DND-41 (cell line): ENCODE measurements at places on chromosomes 7 and 10.

DNA sequence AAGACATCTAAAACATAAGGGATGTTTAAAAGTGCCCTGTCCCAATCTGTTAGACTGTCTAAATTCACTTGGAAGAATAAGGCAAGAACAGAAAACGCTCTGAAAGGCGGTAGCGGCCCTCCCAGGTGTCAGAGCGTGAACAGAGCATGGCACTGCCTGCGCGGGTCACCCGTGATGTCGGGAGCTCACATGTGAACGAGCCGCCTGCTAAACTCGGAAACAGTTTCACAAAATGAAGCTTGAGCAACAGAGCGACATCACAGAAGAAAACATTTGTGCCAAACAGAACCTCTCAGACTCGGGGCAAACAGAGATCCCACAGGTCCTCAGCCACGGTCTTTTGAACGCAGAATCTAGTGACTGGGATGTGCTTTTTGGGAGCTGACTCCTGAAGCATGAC, 12.8 kb downstream of the BRI3 start:
- no peaks in the 10 kb centered on the region for H3K4me1 ChIP-seq
- no peaks in the 10 kb centered on the region for H3K27me3 ChIP-seq
- DNase-seq: no peak
- H3K4me3 ChIP-seq: no peak overlapping the region
- H3K27ac ChIP-seq: no peak overlapping the region
- peaks cover 34% of the 10 kb centered on the region for H3K36me3 ChIP-seq

GRCh38 chr10:97182288-97182990, 3.3 kb downstream of the SLIT1 start:
- no peak for DNase-seq
- peaks cover 52% of the 10 kb centered on the region for H3K27me3 ChIP-seq
- H3K27ac ChIP-seq: no peak overlapping the region
- no peak overlapping the region for H3K4me3 ChIP-seq
- H3K36me3 ChIP-seq: no peaks in the 10 kb centered on the region
- no peaks in the 10 kb centered on the region; the same call in 1 of the 2 replicates for H3K4me1 ChIP-seq

GRCh38 chr10:69614130-69614529, 15.9 kb upstream of the FAM241B start:
- no peak overlapping the region for H3K4me3 ChIP-seq
- H3K4me1 ChIP-seq: no peaks in the 10 kb centered on the region
- H3K27me3 ChIP-seq: peaks cover 7% of the 10 kb centered on the region
- no peaks in the 10 kb centered on the region for H3K36me3 ChIP-seq
- no peak for DNase-seq
- H3K27ac ChIP-seq: no peak overlapping the region

GRCh38 chr10:63003816-63004453, 129.2 kb upstream of the NRBF2 start:
- H3K4me3 ChIP-seq: no peak overlapping the region
- no peaks in the 10 kb centered on the region for H3K36me3 ChIP-seq
- H3K27me3 ChIP-seq: no peaks in the 10 kb centered on the region
- no peaks in the 10 kb centered on the region for H3K4me1 ChIP-seq
- DNase-seq: no peak
